ENCODE measurements at places on chromosomes 2 and 18.

DNA sequence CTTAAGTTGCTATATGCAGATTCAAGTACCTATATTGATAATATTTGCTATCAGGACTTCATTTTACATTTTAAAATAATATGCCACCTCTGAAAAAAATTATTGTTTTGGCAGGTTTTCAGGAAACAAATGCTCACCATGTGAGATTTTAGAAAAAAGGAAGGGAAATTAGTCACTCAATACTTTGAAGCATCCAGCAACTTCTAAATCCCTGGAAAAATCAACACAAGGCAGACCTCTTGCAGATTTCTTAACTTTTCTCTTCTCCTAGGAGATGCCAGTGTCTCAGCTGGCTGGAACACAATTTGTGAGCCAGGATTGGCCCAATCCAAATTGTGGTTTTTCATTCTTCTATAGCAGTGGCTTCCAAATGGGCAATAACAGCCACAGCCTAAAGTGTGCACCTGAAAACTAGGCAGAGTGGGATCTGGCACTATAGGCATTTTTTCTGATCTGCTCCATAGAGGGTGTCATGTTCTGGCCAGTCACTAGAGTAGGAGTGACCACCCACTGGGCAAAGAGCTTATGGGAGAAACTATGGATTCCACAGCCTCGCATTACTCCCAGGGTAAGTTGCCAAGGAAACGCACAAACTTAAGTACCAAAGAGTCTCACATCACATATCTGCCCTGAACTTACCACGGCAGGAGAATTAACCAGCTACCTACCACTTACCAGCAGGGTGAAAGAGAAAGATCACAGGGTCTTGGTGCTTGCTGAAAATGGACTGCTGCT is 28.1 kb upstream of the THOC1 start:
- DNase-seq = no peak

DNA sequence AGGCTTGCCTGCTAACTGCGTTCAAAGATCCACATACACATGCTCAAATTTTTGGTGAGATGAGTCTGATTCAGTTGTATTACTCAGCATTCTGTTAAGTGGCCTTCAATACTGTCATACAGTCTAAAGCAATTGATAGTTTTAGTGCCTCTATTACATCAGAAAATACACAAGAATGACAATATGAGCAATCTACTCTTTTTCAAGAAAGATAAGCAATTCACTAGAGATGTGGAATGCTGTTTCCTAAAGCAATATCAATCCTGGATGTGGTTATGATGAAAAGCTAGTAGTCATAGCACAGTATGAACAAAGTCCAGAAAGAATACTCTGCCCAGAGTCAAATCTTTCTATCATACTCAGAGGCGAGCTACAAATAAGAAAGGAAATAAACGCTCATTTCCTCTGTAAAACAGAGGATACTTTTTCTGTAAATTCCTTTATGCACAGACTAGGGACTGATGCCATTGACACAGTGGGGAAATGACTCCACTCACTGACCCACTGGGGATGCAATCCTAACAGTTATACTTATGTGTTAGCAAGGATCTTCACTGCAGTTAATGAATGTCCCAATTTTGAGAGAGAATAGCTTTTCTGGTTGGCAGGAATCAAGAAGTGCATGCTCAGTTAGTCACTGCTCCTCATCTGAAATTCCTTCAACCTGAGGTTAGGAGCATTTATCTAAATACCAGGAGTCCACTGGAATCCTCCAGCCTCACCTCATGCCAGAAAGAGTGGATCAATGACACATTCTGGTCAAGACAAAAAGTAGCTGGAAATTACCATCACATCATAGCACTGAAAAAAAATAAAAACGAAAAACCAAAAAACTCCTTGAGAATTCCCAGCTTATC is 83.3 kb downstream of the PDE11A start:
- no peak for DNase-seq

GRCh38 chr2:35443087-35443486 is 912.5 kb upstream of the CRIM1 start:
- no peak for DNase-seq

DNA sequence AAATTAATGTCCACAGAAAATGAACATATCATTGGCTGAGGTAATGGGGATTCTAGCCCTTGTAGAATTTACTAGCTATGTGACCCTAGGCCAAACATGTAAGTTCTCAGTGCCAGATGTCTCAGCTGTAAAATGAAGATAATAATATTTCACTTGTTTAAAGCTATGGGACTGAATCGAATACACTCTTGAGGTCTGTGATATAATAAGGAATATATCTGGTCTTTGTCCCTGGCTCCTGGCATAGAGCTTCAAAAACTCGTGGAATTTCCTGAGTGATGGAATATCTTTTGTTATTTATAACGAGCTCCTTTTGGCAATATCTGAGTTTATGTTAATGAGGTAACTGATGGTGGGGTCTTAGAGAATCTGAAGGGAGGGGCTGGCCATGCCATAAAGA is 201.4 kb upstream of the CYP26B1 start:
- DNase-seq = no peak

DNA sequence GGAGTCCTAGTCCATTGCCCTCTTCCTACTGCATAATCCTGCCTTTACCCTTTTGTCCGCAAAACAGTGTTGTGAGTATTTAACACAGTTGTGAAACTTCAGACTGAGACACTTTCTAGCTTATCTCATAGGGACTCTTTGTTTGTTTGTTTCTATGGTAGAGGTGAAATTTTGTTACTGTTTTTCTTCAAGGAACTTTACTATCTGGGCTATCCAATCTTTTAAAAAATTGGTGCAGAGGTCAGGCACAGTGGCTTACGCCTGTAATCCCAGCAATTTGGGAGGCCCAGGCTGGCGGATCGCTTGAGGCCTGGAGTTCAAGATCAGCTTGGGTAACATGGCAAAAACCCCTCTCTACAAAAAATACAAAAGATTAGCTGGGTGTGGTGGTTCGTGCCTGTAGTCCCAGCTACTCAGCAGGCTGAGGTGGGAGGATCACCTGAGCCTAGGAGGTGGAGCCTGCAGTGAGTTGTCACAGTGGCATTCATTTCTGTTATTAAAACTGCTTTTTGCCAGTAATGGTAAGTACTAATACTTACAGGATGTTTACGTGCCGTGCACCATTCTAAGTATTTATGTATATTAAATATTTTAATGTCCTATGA is 18.8 kb downstream of the GMCL1 start:
- no peak for DNase-seq

DNA sequence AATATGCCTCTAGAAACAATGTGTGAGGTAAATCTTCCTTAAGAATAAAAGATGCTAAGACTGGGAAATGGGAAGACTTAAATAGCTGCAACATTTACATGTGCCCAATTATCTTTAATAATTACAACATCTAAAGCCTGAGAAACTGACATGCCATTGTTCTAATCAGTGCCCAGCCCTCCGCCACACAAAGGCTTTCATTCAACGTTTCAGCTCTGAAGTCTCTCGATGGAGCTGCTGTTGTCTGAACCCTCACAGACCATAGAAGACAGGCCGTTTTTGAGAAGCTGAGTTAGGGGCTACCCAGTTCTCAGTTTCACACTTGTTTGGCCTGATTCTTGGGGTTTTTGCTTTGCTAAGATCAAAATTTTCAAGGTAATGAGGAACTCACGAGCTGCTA is 315.4 kb upstream of the CHST9 start:
- DNase-seq = no peak

DNA sequence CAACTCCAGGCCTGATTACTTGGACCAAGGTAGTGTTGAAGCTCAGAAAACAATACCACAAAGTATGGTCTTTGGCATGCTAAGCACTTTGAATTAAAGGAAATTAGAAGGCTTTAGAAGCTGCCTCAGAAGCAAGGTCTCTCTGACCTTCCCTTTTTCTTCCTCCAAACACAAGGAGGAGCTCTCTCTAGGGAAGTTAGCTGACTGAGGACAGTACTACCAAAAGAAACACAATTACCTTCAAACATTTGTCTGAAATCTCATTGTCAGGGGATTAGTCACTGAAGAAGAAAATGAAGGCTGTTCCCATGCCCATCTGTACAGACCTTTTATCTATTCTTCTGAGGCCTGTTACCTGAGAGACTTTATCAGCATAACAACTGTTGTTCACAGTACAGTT is 279.3 kb downstream of the CDH20 start:
- no peak for DNase-seq

DNA sequence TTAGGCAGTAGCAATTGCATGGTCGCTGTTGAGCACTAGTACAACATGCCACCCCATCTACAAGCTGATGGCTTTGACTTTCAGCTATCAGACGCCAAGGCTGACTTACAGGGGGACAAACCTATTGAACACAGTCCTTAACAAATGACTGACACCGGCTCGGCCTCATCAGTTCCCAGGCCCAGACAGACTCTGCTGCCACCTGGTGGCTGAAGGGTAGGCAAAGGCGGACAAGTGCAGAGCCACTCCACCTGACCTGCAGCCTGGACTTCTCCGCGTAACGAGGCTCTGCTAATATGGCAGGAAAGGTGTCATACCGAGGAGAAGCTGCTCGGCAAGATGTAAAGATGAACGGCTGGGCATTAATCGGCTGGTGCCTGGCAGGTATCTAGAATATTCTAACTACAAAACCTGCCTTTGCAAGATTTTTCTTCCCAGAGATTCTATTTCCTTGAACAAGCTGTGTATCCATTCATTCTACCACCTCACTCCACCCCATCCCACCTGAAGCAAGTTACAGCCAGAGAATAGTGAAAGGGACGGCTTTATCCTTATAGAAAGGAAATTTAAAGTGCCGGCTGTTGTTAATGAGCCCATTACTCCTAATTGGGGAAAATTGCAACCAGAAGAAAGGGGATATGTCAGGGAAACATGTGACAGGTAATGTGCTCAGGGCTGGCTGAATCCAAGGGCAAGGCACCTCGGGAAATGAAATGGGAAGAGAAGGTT is 67.4 kb downstream of the STEAP3 start:
- no peak for DNase-seq

DNA sequence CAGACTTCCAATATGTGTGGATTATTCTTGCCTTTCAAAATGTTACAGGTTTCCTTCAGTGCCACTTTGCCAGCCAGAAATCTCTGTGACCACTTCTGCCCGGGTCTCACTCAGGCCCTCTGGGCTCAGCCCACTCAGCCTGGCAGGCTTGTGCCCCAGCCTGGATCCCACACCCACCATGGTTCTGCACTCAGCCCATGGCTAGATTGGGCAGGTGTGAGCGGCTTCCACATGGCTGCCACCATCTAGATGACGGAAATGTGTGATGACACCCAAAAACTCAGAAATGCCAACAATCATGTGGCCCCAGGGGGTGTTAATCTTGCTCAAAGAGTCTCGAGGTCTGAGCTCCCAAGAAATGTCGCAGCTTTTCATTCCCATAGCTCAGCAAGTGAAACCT is 1097.5 kb upstream of the SLC39A10 start:
- no peak for DNase-seq

DNA sequence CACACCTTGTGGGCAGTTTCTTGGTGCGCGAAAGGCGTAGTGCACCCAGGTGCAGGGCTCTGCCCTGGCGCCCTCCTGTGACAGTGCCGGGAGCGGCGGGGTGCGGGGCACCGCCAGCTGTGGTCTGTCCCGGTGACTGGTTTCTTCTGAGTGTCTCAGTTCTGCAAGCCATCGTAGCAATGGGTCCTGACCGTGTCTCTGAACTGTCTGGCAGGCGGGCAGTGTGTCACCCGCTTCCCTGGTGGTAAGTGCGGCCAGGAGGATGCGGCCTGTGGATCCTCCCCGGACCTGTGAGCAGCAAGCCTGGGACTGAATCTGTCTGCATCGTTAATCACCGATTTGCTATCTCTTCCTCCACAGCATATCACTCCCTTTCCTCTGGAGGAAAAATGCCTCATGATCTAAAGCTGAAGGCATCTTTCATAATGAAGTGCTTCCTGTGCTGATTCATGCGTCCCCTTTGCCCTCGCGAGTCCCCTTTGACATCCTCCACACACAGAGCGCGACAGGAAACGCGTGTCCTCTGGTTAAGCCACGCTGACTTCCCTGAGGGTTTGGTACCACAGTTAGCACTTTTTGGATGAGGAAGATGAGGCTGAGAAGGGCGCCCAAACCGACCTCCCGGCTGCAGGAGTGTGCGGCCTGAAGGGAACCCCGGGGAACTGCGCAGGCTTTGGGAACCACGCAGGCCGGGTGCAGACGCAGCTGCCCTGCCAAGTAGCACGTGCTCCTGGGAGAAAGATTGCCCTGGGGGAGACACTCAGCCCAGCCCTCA is 416.0 kb upstream of the HS6ST1 start:
- peak; percentile 49 for DNase-seq
